ENCODE measurements at places on chromosomes 1 and 21. TPM values are rescaled to one million over a fixed set of nuclear protein-coding genes. Genes with fewer than 3 reads are reported as not detected.

The LCE1E gene
- total RNA-seq, result not detected

The A3GALT2 gene
- total RNA-seq, result not detected

The RHOU gene
- total RNA-seq, result 14.8 TPM

The FCER1A gene
- total RNA-seq, result not detected

The OR2W3 gene
- total RNA-seq, result not detected

The ALX3 gene
- not detected for total RNA-seq

Measured in smooth muscle cell of bladder (primary cell).